T-helper 17 cell (primary cell): ENCODE measurements at places on chromosomes 16 and 17.

DNA sequence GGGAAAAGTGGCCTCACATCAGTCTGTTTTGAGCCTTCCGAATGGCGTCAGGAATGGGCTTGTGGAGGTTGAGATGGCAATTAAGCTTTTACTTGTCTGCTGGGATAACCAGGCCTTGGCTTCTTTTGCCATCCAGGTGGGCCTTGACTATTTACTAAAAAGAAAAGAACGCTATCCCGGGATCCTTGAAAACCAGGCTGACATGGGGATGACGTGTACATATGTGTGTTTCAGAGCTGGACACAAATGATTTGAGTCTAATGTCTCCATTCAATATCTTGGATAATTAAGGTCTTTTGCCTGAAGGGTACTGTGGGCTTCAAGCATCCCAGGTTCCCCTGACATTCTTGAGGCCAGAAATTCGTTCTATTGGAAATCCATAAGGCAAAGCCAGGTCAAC lies 32.6 kb upstream of the HOXB13 start:
- DNase-seq = no peak

DNA sequence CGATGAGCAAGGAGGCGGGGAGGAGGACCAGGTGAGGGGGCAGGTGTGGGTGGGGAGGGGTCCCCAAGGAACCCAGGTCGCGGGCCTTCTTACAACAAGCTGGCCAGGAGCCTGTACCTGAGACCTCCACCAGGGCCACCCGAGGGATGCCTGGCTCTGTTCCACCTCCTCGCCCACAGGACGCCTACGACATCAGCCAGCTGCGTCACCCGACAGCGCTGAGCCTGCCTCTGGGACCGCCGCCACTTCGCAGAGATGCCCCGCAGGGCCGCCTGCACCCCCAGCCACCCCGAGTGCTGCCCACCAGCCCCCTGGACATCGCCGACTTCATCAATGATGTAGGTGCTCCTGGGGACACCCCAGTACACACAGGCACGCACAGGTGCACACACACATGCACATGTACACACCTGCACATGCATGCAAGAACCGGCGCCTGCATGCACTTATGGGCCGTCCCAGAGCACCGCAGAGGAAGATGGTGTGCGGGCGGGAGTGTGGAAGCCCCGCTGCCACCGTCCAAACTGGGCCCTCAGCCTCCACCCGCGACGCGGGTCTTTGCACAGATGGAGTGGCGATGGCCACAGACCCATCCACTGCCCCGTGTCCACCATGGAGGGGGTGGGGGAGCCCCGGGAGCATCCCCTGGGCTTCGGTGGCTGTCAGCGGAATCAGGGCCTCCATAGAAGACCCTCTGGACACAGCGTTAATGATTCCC lies 6.6 kb downstream of the SLC22A31 start:
- no peak for DNase-seq

DNA sequence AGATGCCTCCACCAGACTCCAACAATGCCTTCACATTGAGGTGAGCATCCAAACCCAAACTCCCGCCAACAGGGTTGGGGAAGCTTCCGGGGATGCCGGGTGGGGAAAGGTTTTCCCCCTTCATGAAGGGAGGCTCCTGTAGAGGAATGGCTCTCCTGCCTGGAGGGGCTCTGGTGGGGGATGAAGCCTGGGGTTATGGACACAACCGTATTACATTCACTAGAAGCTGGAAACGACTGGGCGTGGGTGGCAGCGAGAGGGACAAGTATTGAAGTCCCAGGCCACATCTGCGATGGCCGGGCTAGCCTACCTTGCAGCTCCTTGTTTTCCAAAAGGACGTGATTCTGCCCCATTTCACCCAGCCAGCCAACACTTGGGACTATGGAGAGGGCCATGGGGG lies 321.1 kb downstream of the C16orf95 start:
- DNase-seq = no peak

DNA sequence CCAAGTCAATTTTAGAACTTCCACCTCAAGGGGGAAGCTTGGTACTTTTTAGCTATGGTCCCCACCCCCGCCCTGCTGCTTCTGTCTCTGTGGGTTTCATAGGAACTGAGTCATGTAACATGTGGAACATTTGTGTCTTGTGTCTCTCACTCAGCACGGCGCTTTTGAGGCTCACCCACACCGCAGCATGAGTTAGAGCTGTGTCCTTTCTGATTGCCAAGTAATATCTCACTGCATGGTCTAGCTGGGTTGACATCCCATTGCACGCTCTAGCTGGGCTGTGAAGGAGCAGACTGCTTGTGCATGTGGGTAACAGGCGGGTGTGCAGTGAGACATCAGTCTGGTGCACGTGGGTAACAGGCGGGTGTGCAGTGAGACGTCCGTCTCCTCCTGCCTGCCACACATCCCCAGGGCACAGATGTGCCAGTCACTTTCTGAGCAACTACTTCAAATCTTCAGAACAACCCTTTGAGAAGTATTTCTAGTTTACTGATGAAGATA lies 26.4 kb upstream of the SLC7A5 start:
- no peak for DNase-seq

DNA sequence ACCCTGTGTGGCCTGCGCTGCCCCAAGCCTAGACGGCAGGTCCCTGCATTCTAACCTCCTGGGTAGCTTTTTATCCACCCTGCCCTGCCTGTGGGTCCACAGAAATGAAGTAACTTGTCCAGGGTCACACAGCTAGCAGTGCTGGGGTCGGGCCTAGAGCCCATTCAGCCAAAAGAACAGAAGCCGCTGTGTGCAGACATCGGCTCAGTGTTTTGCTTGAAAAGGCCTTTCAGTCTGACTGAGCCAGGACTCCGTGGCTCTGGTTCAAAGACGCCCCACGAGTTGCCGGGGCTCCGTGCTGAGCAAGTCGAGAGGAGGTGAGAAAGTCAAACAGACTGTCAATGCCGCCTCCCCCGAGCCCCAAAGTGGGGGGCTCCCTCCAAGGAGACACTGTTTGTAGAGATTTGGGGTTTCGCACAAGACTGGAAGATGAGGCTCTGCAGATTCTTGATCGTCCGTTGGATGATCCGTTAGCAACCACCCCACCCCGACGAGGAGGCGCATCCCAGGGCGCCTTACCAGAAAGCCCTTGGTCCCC lies 226.2 kb downstream of the NTN1 start:
- DNase-seq = no peak

- DNase-seq = no peak
Observed at GRCh38 chr16:78976212-78976611, 624.3 kb downstream of the MAF start.

DNA sequence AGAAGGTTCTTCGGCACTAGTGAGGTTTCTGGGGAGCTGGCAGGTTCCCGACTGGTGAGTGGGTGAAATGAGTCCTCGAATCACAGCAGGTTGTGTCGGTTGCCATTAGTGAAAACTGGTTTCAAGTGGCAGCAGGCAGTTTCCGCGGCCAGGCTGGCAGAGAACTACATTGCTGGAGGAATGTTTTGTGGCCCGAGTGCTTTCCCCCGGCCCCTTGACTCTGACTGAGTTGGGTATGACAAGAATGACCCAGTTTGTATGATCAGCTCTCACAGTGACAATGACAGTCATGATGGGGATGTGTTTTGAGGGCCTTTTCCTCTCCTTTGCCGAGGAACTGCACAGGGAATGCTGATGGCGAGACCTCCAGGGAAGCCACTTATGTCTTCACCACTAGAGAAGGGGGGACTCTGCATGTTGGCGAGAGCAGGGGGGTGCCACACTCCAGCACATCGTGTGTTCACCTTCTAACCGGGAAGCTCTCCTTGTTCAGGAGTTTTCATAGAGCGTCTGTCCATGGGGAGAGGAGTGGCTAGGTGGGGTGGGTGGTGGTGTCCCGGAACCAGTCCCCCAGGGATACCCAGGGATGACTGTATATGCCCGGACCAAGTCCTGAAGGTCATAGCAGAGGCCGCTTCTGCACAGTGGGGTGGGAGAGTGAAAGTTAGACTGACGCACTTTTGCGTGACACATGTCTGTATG lies 206.0 kb upstream of the CHMP6 start:
- DNase-seq = no peak

DNA sequence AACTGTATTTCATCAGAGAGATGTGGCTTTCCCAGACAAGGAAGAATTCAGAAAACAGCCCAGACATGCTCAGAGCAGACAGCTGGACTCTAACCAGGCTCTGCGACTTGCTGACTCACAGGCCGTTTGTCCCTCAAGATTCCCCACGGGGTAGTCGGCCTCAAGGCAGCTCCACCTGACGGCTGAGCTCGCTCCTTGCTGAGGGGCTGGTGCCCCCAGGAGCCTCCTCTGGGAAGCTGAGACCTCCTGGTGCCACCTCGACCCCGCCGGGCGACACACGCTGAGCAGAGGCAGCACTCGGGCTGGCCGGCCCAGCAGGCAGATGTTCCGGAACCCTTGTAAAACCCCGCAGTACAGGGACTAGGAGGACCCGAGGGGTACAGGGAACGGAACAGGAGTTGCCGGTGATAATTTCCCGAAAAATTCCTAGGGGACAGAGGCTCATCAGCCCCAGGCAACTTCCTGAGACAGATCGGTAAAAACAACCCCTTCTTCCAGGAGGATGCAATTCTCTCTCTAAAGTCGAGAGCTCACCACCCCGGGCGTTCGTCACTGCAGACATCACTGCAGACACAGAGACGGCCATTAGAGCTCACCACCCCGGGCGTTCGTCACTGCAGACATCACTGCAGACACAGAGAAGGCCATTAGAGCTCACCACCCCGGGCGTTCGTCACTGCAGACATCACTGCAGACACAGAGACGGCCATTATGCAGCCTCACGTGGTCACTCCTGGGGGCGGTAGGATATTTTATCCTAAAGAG lies 19.9 kb downstream of the RPH3AL start:
- DNase-seq = no peak

DNA sequence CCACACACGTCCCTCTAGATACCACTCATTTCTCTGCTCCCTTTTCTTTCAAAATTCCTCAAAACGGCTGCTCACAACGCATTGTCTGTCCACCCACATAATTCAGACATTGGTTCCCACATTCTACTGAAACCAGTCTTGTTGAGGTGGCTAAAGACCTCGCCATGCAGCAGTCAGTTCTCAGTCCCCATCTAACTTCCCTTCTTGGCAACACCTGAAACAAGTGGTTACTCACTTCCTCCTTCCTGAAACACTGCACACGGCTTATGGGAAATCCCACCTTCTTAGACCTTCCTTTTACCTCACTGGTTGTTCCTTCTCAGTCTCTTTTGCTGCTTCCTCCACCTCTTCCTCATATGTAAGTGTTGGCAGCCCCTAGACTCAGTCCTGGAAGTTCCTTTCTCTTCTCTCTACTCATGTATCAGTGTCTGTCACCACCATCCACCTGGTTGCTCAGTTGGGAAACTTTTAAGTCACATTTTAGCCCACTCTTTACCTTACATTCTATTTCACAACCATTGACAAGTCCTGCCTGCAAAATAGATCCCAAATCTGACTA lies 277.1 kb downstream of the CEP112 start:
- DNase-seq = no peak

GRCh38 chr16:85005285-85006069 lies 5.9 kb downstream of the ZDHHC7 start:
- no peak for DNase-seq

- no peak for DNase-seq
Observed at GRCh38 chr16:87409153-87409552, 17.0 kb downstream of the MAP1LC3B start.

DNA sequence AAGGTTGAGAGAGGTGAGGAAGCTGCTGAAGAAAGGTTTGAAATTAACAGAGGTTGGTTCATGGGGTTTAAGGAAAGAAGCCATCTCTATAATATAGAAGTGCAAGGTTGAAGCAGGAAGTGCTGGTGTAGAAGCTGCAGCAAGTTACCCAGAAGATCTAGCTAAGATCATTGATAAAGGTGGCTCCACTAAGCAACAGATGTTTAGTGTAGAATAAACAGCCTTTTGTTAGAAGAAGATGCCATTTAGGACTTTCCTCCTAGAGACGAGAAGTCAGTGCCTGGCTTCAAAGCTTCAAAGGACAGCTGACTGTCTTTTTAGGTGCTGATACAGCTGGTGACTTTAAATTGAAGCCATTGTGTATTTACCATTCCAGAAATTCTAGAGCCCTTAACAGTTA lies 29.3 kb downstream of the GOSR1 start:
- DNase-seq = no peak

GRCh38 chr16:88626646-88627045 lies 11.7 kb upstream of the IL17C start:
- no peak for DNase-seq

GRCh38 chr17:42363767-42364585 lies 24.3 kb downstream of the STAT3 start:
- DNase-seq = no peak

GRCh38 chr17:74678541-74678940 lies 34.2 kb downstream of the CD300LF start:
- DNase-seq = no peak

- no peak for DNase-seq
Observed at GRCh38 chr16:2152695-2153506, 2.7 kb upstream of the TRAF7 start.

- no peak for DNase-seq
Observed at GRCh38 chr17:55730808-55731207, 8.1 kb upstream of the TMEM100 start.

DNA sequence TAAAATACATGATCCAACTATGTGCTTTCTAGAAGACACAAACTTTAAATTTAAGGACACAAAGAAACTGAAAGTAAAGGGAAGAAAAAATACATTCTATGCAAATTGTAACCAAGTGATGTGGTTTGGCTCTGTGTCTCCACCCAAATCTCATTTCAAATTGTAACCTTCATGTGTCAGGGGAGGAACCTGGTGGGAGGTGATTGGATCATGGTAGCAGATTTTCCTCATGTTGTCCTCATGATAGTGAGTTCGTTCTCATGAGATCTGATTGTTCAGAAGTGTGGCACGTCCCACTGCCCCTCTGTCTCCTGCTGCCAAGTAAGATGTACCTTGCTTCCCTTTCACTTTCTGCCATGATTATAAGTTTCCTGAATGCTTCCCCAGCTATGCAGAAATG lies 15.0 kb downstream of the OR1A1 start:
- no peak for DNase-seq

DNA sequence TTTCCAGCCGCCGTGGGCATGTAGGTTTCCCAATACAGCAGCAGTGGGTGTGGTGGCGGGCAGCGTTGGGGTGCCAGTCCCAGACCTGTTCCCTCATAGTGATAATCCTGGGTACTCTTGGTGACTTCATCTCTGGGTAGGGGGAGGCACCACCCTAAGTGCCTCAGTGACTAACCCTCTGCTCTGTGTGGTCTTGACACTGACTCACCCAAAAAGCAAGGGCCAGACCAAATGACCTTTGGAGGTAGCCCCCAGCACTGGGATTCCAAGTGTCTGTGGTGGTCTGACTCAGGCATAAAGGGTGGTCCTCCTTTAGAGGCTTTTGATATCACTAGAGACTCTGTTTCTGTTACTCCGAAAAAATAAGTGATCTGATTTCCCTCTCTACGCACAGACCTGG lies 908 bp downstream of the CALB2 start:
- DNase-seq = no peak
